Osteocyte (in vitro differentiated cells): ENCODE measurements at places on chromosomes 1 and 21.

DNA sequence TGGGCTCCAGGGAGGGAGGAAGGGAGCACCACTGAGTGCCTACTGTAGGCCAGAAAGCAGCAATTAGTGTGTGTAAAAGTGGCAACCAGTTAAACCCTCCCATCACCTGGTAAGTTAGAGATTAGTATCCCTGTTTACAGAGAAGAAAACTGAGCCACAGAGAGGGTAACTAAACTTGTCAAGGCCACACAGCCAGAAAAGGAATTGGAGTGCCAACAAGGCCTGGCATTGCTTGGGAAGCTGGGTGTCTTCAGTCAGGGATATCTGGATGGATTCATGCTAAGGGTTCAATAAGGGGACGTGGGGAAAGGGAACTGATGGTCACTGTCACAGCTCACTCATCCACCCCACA, 23.6 kb upstream of the ADGRB2 start:
- DNase-seq, result no peak

DNA sequence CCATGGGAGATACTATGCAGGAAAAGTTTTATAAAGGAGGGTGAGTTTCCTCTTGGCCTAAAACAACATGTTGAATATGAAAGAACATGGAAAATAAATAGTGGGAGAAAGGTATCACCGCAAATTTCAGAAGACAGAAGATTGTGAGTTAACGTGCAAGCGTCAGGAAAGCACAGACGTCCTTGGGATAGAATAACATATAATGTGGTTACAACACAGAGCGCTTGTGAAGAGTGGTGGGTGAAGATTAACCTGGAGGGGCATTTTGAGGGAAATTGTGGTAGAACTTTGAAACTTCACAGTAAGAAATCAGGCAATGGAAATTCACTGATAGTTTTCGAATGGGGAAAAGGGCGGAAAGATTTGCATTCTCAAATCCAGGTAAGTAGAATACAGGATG, 47.3 kb downstream of the NEGR1 start:
- DNase-seq, result no peak

DNA sequence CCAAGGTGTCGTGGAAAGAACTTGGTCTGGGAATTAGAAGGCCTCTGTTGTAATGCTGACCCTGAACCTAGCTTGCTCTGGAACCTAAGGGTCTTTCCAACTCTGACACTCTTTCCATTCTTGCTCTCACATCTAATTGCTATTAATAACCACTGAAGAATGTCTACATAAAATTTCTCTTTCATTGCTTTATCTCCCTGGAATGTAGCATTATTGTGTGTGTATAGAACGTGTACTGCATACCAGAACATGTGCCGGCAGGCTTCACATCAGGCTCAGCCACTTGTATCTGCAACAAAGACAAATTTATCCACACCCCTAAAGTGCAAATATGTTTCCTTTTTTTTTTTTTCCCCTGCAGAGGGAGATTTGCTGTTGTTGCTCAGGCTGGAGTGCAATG, 13.9 kb upstream of the LAX1 start:
- no peak for DNase-seq

GRCh38 chr1:235023711-235024439, 104.8 kb downstream of the TOMM20 start:
- DNase-seq, result no peak

GRCh38 chr1:167491586-167492461, 26.5 kb downstream of the CD247 start:
- DNase-seq, result no peak

GRCh38 chr1:42040159-42040558, 113.1 kb upstream of the GUCA2B start:
- DNase-seq, result no peak

DNA sequence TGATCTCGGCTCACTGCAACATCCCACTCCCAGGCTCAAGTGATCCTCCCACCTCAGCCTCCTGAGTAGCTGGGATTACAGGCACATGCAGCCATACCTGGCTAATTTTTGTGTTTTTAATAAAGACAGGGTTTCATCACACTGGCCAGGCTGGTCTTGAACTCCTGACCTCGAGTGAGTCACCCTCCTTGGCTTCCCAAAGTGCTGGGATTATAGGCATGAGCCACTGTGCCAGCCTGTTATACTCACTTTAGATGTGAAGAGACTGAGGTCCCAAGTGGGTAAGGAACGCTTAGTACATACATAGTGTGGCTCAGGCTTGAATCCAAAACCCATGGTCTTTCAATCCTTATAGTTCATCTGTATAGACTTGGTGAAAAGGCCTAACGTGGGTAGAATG, 63.7 kb upstream of the EPS8L3 start:
- DNase-seq, result peak; percentile 6
